ENCODE measurements at places on chromosomes 11 and 22.

- peak; percentile 14 for ATAC-seq
Measured at GRCh38 chr11:2693271-2694261, 6.2 kb downstream of the KCNQ1OT1 start.

GRCh38 chr22:37627121-37627520 lies 12.3 kb upstream of the SH3BP1 start:
- ATAC-seq: no peak

- ATAC-seq: peak; percentile 70
Measured at GRCh38 chr11:102421261-102421660, 31.3 kb downstream of the TMEM123 start.

DNA sequence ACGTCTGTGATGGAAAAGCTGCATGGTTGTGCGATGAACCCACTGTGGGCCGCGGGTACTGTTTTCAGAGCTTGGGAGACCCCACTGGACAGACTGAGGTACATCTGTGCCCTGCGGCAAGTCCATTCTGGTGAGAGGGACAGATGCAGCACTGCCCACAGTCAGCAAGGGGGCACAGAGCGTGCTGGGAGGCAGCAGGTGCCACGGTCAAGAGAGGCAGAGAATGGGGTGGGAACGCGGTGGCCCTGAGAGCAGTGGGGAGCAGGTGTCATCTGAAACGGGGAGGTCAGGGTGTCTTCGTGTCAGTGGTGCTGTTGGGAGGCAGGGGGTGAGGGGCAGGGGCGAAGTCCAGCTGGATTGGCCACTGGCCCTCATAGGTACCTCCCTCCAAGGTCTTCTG lies 32.0 kb downstream of the TBC1D22A start:
- ATAC-seq: no peak

GRCh38 chr11:122179961-122180834 lies 64.2 kb upstream of the BLID start:
- peak; percentile 64 for ATAC-seq

GRCh38 chr11:67400251-67400941 lies 1.3 kb downstream of the PPP1CA start:
- ATAC-seq: no peak

DNA sequence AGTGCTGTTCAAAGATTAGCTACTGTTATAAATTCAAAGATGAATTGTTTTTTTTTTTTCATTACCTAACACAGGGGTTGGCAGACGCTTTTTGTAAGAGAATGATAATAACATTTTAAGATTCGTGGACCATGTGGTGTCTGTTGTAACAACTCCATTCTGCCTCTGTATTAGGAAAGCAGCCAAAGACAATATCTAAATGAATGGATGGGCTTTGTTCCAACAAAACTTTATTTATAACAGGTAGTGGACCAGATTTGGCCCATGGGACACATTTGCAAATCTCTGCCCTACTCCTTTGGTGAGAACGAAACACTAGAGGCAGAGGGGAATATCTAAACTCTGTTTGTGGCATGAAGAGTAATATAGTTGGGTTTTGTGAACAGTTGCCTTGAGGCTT lies 83.6 kb upstream of the BLID start:
- ATAC-seq: no peak

GRCh38 chr11:72208281-72208680 lies 8.3 kb upstream of the FOLR2 start:
- no peak for ATAC-seq

DNA sequence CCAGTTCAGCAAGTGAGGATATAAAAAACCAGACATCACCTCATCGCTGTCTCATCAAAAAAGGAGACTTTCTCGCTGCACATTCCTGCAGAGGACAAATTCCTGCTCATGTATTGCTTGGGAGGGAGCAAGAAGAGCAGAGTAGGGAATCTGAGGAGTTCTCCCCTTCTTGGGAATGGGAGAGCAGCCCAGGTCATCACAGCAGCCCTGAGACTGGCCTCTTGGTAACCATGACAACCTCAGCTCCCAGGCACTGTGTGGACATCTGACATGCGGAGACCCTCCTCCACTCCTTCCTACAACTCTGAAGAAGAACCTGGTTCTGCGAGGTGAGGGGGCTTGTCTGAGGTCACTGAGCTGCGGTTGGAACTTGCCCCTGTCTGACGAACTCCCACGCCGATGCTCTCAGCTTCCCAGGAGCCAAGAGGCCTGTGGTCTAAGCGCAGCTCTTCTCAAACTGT lies 17.9 kb downstream of the RFPL1 start:
- ATAC-seq: peak; percentile 40

- ATAC-seq: peak; percentile 94
Measured at GRCh38 chr11:34250732-34251588, 106.8 kb downstream of the ABTB2 start.

DNA sequence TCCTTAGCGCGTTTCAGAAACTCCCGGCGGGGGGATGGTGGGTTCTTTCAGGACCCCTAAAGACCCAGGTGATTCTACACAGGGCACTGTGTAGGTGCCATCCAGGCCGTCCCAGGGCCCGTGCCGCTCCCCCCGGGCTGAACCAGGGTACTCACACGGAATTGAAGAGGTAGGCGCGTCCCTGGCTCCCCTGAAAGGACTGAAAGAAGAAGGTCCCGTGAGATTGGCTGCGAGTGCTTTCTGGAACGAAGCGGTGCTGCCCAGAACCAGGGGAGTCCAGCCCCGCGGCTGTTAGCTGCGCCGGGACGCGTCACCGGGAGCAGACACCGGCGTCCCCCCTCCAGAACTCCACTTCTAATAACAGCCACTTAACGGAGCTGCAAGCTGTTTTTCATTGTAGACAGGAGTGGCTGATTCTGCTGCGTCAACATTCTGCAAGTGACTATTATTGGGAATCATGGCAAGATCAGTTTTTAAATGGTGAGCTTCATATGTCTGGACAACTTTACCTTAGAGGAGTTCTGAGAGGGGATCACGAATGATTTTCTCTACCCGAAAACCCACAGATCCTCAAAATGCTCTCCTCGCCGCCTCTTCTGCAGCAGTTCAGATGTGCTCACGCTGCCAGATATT lies 31.8 kb downstream of the YPEL1 start:
- no peak for ATAC-seq

DNA sequence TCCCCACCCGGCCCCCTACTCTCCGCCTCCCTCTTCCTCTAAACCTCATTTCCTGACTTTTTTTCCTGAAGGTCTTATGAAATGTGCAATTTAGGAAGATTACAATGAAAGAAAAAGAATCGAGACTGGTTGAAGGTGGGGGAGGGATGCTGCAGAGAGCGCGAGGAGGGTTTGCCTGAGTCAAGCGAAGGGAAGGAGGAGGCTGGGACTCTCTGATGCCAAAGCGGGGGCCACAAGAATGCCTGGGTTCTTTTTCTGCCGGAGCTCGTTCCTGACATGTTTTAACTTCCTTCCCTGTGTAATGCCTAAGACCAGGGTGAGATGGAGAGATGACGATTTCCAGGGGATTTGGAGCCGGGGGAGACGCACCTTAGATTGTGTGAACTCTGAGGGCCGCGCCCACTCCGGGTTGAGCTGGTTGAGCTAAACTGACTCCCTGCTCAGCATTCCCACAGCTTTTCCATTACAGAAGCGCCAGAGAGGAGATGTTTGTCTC lies 270.5 kb upstream of the SORL1-AS1 start:
- ATAC-seq: no peak

- ATAC-seq: no peak
Measured at GRCh38 chr11:78031629-78032028, 8.6 kb upstream of the KCTD14 start.

DNA sequence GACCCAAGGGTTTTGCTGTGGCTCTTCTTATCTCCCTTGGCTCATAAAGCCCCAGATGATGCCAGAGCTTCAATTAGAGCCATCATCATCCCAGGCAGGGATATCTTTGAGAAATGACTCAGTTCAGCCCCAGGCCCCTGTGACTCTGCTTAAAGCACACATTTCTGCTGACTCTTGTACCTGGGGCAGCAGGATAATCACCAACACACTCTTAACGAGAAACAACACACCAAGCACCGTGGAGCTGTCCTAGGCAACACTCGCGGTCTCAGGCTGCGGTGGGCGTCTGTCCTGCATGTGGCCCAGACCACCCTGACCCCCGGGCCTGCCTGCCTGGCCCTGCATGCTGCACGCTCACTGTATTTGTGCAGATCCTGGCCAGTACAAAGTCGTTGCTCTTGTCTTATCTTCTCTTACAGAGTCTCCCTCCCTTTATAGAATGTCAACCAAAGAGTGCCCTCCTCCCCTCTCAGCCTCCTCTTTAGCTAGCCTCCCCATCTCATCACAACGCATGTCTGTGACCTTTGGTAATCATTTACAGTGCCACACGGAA lies 114.2 kb upstream of the PARVA start:
- peak; percentile 86 for ATAC-seq

DNA sequence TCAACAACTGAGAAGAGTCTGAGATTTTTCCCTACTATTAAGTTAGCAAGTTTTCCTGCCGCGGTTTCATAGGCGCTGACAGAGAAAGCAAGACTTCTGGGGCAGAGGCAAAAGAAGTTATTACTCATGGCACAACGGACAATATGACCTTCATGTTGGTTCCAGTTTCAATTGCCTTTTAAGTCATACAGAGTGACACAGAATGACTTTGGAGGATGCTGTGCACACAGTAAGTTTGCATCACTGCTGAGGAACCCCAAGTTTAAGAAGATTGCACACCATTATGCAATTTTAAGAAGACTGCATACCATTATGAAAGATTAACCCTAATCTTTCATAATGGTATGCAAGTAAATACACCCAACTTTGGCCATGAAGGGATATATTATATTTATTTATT lies 626.5 kb upstream of the CHORDC1 start:
- ATAC-seq: no peak

DNA sequence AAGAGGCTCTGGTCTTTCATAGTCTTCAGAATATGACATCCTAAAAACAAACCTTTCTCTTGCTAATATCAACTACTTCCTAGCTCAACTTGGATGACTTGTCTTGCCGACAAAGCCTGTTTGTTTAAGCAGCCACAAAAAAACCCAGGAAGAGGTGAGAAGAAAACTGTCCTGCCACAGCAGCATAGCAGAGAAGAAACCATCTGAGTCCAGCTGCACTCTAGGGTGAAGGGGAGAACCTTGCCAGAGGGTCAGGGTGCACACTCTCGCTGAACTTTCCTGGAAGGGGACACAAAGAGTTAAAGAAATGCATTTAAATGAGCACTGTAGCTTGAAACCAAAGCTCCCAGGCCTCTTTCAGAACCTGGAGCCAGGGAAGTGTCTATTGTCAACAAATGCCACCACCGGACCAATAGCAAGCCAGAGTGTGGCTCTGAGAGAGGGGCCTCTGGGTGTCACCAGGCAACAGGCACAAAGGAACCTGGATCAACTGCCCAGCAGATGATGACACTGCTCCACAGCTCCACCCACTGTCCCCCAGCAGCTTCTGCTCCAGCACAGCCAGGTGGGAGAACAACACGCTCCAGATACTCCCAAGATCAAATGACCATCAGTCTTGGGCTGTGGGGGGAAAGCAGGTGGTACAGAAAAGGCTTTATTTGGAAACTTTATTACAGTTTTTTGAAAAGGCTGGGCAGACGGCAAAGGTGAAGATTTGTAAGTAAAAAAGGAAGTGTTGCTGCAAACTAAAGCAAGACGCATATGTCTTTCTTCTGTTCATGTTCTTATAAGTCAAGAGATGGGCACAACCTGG lies 105.7 kb downstream of the RASSF10 start:
- peak; percentile 99 for ATAC-seq

GRCh38 chr11:69218271-69218682 lies 62.5 kb downstream of the SMIM38 start:
- no peak for ATAC-seq

GRCh38 chr22:41550952-41551491 lies 6.8 kb upstream of the POLR3H start:
- ATAC-seq: no peak

GRCh38 chr11:75450826-75451821 lies 18.1 kb upstream of the KLHL35 start:
- no peak for ATAC-seq

DNA sequence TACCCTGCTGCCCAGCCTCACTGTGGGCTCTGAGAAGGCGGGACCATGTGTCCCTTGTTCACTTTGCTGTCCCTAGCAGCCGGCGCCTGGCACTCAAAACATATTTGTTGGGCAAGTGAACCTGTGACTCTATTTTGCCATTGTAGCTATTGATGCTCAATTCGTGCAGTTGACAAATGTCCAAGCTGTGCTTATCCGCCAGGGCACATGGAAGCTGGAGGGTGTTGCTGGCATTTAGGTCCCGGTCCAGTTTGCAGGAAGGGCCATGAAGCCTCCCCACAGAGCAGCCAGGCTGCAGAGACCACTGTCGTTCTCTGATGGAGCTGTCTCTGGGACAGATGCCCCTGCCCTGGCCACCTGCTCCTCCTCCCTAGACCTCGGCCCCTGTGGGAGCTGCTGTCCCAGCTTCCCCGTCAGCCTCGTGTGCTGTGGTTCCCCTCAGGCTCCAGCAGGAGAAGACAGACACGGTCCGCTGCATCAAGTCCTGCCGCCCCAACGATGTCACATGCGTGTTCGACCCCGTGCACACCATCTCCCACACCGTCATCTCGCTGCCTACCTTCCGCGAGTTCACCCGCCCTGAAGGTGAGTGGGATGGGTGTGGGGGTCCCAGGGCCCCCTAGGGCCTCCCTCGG lies 71.5 kb downstream of the FBLN1 start:
- no peak for ATAC-seq

- ATAC-seq: no peak
Measured at GRCh38 chr11:12106501-12106900, 3.9 kb upstream of the MICAL2 start.

DNA sequence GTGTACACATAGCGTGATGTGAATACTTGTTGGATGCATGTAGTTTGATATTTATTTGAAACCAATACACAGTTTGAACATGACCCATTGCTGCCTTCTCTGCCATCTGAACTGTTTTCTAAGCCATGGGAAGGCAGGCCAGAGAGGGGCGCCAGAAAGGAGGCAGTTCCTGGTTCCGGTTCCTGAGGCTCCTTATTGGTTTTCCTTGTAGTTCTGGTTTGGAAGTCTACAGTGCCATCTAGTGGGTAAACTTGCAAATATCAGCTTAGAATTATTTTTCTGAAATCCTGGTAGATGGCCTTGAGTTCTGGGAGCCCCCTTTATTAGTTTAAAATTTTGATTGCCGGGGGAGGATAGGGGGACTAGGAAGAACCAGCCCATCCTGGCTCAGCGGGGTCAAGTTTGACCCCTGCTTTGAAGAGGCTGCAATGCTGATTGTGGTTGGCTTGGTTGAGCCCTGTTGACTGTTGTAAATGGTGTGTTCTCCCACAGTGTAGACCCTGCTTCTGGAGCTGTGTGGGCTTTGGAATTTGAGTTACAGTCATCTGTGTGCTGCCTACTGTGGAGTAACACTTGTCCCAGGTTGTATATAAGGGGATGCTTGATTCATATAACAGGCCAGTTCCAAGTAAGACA lies 48.4 kb downstream of the GRAMD1B start:
- ATAC-seq: peak; percentile 88
